ENCODE measurements at places on chromosomes 6 and 20.

DNA sequence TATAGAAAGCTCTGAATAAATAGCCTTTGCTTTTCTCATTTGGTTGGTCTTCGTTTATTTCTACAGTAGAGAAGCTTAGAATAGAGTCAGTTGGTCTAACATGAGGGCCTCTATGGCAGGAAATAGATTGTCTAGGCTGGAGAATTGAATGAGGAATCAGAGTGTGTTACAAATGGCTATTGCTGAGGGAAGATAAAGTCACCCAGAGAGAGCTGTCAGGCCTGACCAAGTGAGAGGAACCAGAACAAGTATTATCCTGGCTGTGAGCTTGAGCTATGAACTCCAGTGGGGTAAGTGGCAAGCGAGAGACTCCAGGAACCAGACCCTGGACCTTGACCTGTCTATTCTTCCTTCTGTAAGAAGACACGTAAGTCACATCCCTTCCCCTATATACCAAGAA, 353.1 kb downstream of the CD83 start:
- no peak for DNase-seq

DNA sequence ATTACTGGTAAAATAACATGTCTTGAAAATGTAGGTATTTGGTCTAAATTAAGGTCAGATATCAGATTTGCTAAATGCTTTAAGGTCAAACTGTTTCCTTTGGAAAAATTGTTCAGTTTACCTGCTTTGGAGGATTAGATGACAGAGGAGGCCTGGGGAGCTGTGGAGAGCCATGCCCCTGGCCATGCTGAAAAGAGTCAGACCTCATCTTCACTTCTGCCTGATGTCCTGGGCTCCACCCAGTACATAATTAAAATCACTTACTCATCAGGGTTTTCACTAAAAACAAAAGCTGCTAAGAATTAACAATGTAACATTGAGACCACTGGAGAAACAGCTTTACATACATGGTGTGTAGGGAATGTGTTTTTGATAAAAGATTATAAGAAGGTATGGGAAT, 60.8 kb upstream of the UNC93A start:
- DNase-seq: no peak

- peak; percentile 69 for DNase-seq
Observed at GRCh38 chr6:22147921-22148776, 148.7 kb downstream of the PRL start.

DNA sequence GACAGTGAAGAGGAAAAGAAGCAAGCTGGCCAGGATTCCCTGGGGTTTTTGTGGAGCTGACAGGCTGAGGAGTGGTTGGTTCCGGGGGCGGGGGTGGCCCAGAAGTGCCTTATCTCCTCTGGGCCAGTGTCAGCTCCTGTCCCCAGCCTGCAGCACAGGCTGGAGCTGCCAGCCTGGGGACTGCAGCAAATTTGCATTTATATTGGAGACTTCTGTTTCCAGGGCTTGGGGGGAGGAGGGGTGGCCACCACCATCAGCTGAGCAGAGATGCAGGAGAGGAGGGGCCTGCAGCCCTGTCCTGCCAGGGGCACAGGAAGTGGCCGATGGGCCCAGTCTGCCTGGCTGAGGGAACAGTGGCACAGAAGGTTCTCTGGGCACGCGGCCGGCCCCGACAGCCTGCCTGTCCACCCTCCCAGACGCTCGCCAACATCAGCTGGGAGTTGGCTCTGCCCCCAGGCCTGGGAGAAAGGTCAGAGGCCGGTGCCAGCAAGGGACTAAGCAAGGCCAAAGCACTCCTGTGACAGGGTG, 24.3 kb upstream of the SCRT2 start:
- DNase-seq: no peak

DNA sequence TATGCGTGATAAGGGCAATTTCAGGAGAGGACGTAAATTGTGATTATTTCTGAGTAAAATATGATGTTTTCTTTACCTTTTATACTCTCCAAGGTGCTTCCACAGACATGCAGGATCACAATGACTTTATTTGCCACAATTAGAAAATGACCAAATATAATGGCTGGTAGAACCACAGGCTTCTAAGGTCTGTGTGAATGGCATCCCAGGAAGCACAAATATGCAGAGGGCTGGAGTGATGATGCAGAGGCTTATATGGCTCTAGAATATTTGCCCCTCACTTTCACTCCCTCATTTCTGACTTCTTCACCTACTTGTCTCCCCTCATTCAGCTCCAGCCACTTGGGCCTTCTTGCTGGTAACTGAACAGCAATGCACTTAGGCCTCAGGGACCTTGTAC, 502.1 kb upstream of the MAP3K7 start:
- DNase-seq: no peak

DNA sequence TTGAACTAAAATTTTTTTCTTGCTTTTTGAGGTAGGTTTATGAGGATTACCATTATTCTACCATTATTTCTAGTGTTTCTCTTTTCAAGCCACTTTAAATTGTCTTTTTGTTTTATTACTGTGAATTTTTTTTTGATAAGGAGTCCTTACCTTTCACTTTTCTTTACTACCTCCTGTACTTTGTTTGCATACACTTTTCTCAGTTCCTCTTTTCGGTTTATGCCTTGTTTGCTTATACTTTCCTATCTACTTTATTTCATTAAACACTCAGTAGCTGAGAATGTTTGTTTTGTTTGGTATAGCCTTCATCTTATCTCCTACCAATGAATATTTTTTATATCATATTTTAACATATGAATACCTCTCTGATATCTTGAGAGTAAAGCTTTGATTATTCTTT, 147.9 kb downstream of the TFAP2B start:
- no peak for DNase-seq

GRCh38 chr6:101747160-101747559, 353.7 kb downstream of the GRIK2 start:
- no peak for DNase-seq

- no peak for DNase-seq
Observed at GRCh38 chr6:29146179-29146578, 24.5 kb upstream of the OR2J2 start.

GRCh38 chr6:84422380-84422968, 195.0 kb upstream of the CEP162 start:
- no peak for DNase-seq

DNA sequence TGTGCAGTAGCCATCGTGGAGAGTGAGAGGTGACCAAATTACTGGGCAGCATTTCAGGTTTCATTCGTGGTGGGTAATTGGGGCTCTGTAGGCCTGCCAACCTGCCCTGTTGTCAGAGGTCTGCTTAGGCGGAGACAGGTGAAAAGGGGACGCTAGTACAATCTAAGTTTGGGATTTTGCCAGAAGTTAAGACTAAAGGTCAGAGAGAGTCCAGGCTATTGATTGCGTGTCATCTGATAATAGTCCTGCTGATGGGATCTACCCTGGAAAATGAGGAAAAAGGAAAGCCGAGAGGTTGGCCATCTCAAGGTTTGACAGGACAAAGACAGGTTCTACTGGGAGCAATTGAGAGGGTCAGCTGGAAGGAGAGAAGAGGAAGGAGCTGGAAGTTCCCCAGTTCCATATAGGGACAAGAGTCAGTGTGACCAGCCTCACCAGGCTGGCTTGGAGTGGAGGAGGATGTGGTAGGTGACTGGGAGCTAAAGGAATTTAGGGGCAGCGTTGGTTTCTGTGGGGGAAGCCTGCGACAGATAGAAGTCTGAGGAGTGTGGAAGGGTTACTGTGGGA, 10.9 kb downstream of the ARFGEF2 start:
- no peak for DNase-seq

DNA sequence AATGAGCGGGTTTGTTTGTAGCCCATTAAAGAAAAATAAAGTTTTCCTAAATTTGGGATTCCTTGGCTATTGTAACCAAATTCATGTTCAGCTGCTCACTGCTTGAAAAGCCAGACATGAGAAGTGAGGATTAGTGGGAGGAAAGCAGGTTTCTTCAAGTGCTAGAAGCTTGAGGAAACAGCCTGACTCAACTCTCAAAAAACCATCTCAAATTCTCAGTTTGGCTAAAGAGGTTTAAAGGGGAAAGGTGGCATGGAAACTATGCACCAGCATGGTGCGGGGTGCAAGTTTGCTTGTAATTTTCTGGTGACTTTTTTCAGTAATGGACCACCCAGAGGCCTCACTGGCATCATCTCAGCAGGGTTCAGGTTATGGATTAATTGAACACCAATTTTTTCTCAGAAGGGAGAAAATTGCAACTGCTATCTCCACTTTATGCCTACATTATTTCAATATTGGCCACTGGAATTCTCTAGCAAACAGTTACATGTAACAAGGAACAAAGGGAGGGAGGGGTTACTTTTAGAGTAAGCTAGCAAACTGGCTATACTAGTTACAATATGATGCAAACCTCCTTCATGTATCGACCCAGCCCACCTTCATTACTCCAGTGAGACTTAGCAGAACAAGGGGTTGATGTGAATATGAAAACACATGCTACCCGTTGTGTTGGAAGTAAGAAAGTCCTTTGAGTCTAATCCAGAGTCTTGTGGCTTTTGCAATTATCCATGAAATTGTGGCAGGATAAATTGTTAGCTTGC, 85.0 kb upstream of the IFNGR1 start:
- DNase-seq: no peak

DNA sequence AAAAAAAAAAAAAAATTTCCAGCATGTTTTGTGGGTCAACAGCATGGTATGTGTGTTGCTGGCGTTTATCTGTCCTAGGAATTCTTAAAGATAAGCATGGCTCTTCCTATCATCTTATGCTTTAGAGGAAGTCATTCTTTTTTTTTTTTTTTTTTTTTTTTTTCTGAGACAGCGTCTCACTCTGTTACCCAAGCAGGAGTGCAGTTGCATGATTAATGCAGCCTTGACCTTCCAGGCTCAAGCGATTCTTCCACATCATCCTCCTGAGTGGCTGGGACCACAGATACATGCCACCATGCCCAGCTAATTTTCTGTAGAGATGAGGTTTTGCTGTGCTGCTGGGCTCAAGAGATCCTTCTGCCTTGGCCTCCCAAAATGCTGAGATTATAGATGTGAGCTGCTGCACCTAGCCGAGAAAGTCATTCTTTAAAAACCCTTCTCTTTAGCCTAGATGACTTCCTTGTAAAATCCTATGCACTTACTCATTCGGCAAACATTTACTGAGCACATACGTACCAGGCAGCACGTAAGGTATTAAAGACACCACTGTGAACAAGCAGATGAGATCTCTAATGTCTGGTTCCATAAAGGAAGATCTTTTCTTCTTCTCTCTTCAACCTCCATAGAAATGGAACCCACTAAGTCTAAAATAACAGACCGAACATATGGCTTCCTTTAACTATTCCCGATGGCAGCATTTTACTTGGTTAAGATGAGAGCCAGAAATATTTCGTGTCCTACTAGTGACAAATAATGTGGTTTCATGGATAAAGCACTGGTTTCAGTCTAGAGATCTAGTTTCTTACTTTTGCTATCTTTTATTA, 122.4 kb downstream of the RIN2 start:
- DNase-seq: no peak

DNA sequence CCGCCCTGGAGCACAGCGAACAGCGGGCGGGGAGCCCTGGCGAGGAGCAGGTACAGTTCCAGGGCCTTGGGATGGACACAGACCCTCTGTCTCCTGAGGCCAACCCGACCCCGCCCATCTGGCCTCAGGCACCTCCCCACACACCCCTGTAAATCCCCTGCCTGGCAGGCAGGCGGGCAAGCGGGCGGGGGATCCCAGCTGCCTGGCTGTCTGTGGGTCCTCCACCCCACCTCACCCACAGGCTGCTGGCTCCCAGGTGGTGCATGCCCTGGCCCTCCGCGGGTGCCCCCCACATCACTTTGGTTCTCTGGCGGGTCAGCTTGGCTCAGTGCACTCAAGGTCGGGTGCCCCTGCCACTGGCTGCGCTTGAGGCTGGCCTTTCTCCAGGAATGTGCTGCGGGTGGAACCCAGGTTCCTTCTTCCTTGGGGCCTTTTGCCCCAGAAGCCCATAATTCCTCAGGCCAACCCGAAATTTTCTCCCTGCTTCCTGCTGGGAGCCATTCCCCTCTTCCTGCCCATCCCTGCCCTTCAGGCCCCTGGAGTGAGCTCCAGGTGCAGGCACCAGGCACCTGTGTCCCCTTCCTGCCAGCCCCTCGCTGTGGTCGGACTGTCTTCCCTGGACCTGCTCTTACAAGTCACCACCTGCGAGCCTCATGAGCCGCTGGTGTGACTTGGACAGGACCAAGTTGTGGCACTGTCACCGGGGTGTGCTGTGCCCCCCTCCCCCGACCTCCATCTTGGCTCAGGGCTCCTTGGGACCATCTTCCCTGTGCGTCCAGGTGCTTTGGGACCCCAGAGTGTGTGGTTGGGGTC, 5.3 kb upstream of the TNFRSF6B start:
- DNase-seq: no peak

DNA sequence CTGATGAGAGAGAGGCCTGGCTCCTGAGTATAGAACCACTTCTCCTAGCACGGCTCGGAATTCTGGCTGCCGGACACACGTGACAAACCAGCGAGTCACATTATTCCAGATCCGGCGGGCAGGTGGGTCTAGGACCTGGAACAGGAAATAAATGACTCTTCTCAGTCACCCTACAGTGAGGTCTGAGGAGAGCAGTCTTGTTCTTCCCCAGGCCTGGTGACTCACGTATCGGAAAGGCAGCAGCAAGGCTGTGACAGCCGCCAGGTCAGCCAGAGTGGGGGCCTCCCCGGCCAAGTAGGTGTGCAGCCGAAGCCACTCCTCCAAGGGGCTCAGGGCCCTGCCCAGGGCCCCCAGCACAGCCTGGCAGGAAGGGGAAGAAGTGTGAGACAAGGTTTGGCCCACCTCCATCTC, 2.8 kb downstream of the VARS1 start:
- no peak for DNase-seq

- peak; percentile 56 for DNase-seq
Observed at GRCh38 chr20:14415467-14415866, 78.1 kb upstream of the FLRT3 start.

DNA sequence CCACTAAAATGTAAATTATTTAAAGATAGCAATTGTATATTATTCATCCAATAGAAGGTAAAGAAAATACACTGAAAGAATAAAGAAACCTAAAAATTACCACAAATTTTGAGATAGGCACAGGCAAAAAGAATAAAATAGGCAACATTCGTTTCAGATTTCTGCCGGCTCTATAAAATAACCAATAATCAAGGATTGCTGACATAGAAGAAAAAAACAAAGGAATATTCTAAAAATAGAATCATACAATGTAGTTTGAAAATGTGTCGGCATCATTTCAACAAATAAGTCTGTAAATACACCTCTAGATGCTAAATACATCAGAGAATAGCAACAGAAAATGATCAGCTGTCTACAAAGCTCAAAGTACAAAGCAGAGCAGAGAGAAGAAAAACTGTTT, 973.3 kb downstream of the EPHA7 start:
- no peak for DNase-seq

DNA sequence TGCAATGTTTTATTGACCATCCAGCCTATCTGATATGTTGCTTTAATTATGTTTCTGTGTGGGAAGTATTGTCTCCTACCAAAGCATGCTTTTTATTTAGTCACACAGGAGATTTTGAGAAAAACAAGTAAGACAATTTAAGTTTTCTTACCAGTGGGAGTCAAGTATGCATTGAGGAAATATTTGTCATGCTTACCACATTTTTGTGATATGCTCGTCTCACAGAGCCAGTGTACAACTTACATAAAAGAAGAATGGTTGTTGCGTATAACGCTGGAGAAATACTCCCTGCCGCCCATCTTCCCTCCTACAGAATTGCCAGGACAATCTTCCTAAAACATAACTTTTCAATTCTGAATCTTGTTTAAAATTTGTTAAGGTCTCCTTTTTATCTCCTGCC, 37.1 kb upstream of the FILIP1 start:
- DNase-seq: no peak

- DNase-seq: no peak
Observed at GRCh38 chr6:131486608-131487007, 86.4 kb upstream of the ARG1 start.

Data from NCI-H345 (cell line).